Fibroblast of skin of left biceps (primary cell): ENCODE measurements at places on chromosomes 11 and 22.

DNA sequence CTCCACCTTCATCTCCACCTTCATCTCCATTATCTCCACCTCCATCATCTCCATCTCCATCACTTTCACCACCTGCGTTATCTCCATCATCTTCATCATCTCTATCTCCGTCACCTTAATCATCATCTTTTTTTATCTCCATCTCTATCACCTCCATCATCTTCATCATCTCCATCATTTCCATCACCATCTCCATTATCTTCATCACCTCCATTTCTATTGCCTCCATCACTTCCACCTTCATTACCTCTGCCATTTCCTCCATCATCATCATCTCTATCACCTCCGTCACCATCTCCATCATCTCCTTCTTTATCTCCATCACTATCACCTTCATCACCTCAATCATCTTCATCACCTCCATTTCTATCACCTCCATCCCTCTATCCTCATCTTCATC, 573.5 kb downstream of the TBC1D22A start:
- no peak for DNase-seq

- DNase-seq: no peak
These were observed 11.4 kb upstream of the VSTM5 start for GRCh38 chr11:93861808-93862207.

DNA sequence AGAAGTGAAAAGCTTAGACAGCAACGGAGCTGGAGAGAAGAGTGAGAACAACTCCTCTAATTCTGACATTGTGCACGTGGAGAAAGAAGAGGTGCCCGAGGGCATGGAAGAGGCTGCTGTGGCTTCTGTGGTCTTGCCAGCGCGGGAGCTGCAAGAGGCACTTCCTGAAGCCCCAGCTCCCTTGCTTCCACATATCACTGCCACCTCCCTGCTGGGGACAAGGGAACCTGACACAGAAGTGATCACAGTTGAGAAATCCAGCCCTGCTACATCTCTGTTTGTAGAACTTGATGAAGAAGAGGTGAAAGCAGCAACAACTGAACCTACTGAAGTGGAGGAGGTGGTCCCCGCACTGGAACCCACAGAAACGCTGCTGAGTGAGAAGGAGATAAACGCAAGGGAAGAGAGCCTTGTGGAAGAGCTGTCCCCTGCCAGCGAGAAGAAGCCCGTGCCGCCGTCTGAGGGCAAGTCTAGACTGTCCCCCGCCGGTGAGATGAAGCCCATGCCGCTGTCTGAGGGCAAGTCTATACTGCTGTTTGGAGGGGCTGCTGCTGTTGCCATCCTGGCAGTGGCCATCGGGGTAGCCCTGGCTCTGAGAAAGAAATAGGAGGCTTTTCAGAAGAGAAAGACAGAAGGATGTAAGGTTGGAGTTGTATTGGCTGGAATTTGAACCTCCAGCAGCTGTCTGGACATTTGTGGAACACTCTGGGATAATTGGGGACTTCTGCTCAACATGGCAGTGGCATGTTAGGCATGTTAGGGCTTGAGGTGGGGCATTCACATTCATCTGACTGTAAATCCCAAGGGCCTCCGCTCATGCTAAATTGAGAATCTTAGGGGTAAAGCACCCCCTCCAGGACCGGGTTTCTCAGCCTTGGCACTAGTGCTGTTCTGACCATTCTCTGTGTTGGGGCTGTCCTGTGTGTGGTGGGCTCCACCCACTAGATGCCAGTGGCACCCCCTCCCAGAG, 47.1 kb downstream of the BID start:
- DNase-seq: no peak

GRCh38 chr11:46741600-46742484, 22.8 kb downstream of the F2 start:
- no peak for DNase-seq

DNA sequence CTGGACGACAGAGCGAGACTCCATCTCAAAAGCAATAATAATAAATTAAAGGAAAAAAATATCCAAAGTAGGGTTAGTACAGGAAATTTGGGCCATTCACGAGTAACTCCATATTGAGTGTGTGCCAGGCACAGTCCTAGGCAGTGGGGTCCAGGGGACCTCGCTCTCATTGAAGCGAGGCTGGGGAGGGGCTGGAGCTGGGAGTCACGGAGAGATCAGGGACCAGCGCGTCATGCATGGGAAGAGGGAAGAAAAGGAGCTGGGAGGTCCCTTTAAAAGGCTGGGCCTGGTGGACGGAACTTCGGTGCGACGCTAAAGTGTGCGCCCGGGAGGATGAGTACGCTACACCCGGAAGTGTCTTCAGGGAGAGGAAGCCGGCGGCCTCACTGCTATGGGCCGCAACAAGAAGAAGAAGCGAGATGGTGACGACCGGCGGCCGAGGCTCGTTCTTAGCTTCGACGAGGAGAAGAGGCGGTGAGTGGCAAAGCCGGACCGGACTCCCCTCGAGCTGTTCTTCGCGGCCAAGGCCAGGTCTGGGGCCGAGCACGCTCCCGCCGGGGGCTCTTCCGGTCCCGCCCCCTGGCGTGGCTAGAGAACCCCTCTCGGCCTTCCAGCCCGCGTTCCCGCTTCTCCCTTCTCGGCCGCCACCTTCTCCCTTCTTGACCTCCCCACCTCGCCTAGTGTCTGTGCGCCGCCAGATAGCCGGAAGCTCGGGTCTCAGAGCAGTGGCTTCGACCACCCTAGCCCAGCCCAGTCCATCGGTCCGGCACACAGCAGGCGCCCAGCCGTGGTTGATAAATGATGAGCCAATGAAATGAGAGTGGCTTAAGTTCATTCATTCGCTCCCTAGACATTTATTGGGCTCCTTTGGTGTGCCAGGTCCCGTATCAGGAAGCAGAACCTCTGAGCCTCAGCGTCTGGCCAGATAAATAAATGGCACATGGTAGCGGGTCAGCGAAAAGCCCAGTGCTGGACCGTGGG, at the start of gene NOL12:
NOL12 (plus strand) TSS at position 342 of the 981 bp plus-strand sequence; CDS start at position 392, 50 bp downstream.
- peak; percentile 59 for DNase-seq
